NCI-H1105 (cell line): ENCODE measurements at places on chromosomes 3 and 15.
A peak's percentile ranks its signal among the peaks of the same experiment; 100 is the strongest.

DNA sequence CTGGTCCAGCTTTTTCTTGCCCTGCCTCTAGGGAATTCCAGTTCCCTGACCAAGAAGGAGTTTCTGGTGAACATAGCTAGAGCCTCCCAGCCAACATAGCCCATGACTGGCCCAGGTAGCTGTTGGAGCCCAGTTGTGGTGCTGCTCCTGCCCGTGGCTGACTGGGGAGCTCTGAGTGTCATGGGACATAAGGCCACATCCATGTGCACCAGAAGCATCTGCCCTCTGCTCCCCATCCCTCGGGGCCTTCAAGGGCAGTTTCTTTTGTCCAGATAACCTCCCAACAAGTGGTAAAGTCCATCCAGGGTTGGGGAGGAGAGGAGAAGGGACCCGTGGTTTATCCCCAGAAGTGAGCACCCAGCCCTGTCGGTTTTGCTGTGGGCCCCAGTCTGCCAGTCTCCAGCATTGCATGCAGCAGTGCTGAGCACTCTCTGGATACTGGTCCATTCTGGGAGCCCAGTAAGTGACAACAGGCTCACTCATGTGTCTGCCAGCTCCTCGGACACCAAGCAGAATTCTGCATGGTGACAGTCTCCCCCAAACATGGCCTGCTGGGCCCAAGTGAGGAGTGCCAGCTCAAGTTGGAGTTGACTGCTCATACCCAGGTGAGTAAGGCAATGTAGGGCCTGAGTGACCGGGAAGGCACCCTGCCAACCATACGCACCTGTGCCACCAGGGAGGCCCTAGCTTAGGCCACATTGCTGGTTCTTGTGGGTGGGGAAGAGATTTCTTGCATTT lies 28.8 kb downstream of the ACAA1 start:
- DNase-seq = no peak

DNA sequence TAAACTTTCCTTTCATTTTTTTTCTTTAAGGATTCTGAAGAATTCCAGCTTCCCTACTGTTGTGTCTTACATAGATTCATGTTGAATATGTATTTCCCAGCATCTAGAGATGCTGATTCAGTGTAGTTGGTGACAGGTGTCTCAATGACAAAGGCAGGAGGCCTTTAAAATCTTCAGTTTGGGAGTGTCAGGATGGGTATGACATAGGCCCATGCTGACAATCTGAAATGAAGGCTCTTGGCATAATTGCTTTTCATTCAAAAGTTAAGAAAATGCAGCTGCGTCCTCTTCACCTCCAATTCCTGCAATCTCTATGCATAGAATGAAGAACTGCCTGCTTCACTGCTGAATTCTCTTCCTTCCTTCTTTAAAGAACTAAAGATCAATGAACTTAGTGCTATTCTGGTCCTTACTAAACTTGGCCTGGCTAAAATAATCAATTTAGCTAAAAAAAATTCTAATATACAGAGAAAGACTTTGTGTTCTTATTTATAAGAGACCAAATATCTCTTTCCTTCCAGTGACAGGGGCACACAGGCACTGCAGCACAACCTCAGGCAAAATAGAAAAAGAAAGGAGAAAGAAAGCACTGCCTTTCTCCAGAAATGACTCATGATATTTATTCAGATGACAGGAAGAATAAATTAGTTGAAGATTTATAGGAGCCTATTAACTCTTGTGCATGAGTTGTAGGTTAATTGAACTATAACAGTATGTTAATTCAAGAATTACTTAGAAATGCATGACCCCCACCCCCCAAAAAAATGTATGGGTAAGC lies 152.6 kb upstream of the GBE1 start:
- DNase-seq = no peak

GRCh38 chr3:172846706-172847105 lies 96.2 kb downstream of the ECT2 start:
- DNase-seq = no peak

- no peak for DNase-seq
Observed at GRCh38 chr3:146125951-146126350, 35.0 kb downstream of the PLOD2 start.

DNA sequence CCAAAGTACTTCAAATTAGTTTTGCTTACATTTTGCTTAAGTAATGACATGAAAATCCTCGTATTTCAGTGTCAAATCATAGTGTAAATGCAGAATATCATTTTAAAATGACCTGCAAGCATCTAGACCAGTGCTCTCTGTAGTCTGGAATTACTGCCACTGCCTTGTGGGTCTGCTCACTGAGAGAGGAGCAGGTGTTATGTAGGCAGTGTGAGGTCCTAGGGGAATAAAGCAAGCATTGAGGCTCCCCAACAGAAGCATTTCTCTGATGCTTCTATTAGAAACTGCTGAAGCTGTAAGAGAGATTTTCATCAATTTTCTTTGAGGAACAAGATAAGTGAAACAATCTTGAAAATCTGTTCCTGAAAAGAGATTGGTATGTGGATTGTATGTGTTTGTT lies 253.2 kb downstream of the BBX start:
- peak; percentile 3 for DNase-seq
